ENCODE measurements at places on chromosomes 6 and 20.

GRCh38 chr6:10441004-10441654 lies 26.3 kb upstream of the TFAP2A start:
- DNase-seq, result no peak

- DNase-seq, result no peak
Measured at GRCh38 chr6:125200941-125201340, 47.4 kb downstream of the TPD52L1 start.

- no peak for DNase-seq
Measured at GRCh38 chr6:16868968-16869367, 107.7 kb upstream of the ATXN1 start.

DNA sequence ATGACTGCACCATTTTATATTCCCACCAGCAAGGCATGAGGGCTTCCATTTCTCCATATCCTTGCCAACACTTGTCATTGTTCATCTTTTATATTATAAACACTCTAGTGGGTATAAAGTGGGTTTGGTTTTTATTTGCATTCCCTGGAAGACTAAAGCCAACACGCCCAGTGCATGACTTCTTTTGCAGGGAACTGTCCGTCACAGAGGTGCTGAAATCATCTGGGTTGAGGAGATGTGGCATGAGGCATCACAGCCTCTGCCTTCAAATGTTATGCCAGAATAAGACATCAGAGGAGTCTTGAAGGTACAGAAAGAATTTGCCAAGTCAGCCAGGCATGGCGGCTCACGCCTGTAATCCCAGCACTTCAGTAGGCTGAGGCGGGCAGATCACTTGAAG lies 29.9 kb upstream of the FAM210B start:
- peak; percentile 12 for DNase-seq

GRCh38 chr6:83221889-83222479 lies 28.8 kb downstream of the RWDD2A start:
- DNase-seq, result peak; percentile 50

GRCh38 chr6:53115741-53116140 lies 32.9 kb downstream of the GCM1 start:
- no peak for DNase-seq

GRCh38 chr20:45518282-45518681 lies 2.9 kb upstream of the SPINT3 start:
- DNase-seq, result no peak

DNA sequence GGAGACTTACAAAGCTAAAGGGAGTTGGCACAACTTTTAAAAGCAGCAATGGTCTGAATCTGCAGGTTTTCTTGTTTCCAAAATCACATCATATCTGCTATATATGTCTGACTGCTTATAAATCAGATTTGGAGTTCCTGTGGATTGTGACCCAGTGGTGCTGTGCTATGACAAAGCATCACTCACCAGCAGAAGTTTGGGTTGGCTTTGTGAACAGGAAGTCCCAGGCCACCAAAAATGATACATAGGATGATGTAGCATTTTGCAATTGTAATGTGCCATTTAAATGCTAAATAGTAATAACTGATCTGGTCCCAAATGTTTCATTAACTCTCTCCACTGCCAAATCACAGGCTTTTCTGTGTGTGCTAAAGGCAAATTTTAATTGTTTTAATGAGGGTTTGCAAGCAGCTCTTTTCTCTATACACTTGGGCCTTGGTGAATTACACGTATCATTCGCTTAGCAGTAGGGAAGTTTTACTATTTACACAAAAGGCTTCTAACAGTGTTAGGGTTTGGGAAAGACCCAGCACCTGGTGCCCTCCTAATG lies 60.8 kb downstream of the SYNDIG1 start:
- DNase-seq, result no peak

DNA sequence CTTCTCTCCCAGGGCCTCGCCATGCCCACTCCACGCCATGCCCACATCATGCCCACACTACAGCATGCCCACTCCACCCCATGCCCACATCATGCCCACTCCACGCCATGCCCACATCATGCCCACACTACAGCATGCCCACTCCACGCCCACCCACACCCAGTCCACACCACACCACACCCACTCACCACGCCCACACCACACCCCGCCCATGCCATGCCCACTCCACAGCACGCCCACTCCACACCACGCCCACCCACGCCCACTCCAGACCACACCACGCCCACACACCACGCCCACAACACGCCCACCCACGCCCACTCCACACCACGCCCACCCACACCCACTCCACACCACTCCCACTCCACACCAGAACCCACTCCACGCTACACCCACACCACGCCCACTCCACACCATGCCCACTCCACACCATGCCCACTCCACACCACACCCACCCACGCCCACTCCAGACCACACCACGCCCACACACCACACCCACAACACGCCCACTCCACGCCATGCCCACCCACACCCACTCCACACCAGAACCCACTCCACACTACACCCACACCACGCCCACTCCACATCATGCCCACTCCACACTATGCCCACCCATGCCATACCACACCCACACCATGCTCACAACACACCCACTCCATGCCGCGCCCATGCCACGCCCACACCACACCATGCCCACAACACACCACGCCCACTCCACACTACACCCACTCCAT lies 88.6 kb downstream of the ERMARD start:
- DNase-seq, result no peak

DNA sequence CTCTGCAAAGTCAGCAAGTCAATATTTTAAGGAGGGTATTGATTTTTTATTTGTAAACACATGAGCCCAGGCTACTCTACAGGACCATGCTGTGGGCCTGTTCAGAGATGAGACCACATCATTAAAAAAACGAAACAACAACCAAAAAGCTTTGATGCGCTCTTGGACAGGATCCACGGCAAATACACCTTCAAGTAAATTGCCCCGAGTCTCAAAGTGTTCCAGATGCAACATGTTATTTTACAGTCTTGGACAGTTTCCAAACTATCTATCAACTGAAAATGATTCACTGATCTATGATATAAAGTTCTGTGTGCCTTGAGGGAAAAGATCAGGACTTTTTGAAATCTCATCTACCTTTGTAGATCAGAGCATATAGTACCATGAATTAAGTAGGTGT lies 25.8 kb upstream of the CARMIL1 start:
- no peak for DNase-seq

DNA sequence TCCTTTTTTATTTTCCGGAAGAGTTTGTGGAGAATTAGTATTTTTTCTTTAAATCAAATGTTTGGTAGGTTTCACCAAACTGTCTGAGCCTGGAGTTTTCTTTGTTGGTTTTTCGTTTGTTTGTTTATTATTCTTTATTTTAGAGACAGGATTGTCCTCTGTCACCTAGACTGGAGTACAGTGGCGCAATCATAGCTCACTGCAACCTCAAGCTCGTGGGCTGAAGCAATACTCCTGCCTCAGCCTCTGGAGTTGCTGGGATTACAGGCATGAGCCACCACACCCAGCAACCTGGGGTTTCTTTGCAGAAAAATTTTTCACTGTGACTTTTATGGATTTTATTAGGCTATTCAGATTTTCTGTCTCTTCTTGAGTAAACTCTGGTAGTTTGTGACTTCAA lies 120.2 kb upstream of the LOC128125822 start:
- no peak for DNase-seq
